NCI-H774 (cell line): ENCODE measurements at places on chromosomes 7 and 10.
A peak's percentile ranks its signal among the peaks of the same experiment; 100 is the strongest.

DNA sequence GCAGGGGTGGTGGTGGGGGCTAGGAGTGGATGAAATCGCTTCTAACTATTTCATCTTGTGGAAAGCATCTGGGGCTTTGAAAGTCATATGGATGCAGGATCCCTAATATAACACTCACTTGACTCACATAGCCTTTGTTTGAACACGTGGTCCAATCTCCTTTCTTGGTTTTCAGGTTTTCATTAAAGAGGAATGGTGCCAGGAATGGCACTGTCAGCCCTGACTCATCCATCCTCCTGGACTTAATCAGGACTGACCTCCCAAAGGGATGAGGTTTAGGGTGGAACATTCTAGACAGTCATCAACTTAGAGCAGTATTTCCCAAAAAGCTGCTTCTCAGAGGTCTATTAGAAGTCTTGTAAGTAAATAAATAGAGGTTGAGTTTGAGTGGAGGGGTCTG, 162.0 kb upstream of the PLXNA4 start:
- DNase-seq, result no peak

DNA sequence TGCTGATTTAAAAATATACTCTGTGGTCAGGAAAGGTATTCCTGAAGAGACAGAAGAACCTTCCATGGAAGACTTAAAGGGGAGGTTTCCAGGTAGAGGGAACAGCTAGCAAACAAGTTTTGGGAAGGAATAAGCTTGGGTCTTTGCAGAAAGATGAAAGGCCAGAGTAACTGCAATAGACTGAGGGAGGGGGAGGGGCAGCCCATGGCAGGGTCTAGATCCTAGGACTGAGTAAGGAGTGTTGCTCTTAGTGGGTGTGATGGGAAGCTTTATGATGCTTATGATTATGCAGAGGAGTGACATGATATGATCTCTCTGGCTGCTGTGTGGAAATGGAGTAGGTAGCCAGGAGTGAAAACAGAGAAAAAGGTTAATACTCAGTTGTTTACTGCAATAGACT, 90.0 kb upstream of the FEZF1 start:
- DNase-seq, result no peak

GRCh38 chr7:82469207-82469606, 25.6 kb upstream of the CACNA2D1 start:
- no peak for DNase-seq

DNA sequence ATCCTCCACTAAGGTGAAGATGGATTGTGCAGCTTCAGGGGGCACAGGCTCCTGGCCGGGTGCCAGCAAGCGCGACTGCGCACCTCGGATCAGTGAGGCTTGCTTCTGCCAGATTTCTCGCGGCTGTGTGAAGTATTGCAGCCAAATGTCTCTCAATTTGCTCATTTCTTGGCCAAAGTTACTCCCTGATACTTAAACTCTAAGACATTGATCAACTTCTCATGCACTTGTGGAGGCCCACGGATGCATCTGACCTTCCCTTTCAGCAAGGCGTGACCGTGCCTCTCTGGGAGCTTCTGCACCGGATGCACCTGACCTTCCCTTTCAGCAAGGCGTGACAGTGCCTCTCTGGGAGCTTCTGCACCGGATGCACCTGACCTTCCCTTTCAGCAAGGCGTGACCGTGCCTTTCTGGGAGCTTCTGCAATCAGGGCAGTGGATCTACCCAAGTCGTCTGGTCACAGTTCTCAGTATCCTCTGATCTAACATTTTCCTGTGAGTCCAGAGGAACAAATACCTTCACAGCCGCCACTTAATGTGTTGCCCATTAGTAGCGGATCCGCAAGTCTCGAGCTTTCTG, 248.3 kb downstream of the ADARB2 start:
- no peak for DNase-seq

DNA sequence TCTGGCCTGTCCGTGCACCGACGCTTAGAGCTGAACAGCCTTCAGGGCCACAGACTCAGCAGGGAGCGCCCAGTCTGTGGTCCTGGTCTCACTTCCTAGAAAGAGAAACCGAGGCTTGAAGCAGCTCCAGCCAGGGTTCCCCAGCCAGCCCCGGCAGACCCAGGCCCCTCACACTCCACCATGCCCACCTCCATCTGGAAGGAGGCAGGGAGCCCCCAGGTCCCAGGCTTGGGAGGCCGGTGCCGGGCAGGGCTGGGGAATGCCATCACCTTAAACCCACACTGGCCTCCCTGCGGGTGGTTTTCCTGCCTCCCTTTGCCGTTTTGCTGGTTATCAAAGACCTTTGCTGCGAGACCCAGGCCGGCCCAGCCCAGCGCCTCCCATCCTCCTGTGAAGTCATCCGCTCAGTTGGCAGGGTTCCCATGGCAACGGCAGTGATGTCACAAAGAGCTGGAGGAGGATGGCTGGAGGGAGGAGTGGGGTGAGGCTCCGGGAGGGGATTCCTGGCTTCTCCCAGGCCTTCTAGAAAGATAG, 24.0 kb downstream of the ELFN1 start:
- peak; percentile 9 for DNase-seq

DNA sequence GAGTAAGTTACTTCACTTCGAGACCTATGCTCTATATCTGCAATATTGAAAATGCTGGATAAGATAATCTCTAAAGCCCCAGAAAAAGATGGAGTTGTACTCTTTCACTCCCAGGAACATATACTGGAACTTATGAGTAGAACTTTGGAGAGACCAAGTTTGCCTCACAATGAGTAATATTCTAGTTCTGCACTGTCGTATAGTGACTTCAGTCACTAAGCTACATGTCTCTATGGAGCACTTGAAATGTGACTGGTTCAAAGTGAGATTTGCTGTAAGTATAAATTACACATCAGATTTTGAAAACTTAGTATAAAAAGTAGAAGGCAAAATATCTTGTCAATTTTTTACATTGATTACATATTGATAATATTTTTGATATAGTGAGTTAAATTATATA, 116.4 kb downstream of the PTEN start:
- DNase-seq, result no peak

GRCh38 chr10:35896001-35896400, 253.9 kb upstream of the FZD8 start:
- DNase-seq, result no peak

DNA sequence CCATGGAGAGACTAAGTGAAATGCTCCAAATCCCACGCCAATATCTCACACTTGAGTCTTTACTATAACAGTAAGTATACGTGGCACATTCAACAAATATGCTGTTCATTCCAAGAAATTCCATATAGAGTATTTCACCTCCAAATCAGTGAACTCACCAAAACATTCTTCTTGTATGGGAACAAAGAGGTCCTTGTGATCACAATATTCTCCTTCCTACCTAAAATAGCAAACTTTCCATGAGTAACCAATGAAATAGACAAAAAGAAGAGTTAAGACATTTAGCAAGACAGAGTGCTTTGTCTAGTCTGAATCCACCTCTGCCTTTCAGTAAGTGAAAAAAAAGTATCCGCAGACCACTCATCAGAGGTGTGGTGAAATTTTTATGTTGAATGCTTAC, 77.3 kb upstream of the NXPH1 start:
- DNase-seq, result no peak

DNA sequence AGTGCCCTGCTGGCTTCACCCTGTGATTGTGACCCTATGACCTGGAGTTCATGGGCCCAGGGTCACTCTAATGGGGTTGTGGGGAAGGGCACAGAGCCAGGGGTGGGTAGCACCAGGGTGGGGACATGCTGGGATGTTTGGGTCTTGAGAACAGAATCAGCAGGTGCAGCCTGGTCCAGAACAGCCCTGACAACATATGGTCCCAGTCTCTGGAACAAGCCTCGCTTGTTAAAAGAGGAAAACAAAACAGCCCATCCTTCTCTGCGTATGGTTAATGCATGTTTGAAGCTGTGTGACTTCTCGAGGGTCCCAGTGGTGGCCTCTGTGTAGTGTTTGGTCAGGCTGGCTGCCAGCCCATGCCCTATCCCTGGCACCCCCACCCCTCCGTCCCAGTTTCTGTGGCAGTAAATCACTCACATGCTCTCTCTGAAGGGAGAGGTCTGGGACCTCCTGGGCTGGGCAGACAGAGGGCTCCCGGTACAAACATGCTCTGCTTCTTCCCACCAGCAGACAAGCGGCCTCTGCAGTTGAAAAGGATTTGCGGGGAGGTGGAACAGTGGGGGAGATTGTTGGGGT, 79.4 kb downstream of the FAM241B start:
- no peak for DNase-seq

DNA sequence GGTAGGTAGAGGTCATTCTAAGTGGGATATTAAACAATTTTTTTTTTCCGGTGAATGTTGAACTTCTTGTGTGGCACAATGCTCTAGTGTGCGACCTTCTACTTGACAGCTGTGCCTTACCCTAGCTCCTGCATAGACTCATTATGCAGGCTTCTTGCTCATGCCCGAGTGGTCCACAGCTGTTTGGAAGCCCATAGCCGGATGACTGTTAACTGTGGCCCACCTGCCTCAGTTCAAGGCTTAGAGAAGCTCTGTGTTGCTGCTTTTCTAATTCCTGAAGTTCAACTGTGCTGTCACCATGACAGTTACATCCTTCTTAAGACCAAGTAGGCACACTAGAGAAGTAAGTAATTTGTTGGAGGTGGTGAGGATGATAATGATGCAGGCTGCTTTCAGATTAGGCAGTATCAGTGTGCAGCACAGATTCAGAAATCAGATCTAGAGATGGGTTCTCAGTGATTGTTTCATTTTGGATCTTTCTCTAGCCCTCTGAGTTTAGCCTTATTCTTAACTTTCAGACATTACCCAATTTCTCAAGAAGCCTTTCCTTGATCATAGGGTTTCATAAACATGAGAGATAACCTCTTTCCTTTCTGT, 278.4 kb downstream of the PHF14 start:
- no peak for DNase-seq

- DNase-seq, result no peak
Observed at GRCh38 chr7:5064391-5065106, 18.9 kb downstream of the RBAK start.

GRCh38 chr7:18353339-18353738, 142.2 kb upstream of the HDAC9 start:
- DNase-seq, result no peak

GRCh38 chr7:37109016-37109683, 339.5 kb downstream of the ELMO1 start:
- DNase-seq, result peak; percentile 42

- no peak for DNase-seq
Observed at GRCh38 chr10:112214298-112214926, 30.8 kb upstream of the GPAM start.

DNA sequence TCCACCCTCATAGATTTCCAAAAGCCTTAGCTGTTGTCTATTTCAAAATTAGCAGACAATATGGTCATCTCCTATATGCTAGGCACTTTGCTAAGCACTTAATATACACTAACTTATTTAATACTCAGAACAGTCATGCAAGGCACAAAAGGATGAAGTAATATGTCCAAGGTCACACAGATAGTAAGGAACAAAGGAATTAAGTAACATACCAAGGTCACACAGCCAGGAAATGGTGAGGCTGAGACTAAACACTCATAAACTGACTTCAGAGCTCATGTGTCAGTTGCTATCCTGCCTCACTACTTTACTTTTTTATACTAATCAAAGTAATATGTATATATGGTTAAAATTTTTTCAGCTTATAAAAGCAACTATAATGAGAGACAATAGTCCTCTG, 23.6 kb upstream of the HIBADH start:
- DNase-seq, result no peak

DNA sequence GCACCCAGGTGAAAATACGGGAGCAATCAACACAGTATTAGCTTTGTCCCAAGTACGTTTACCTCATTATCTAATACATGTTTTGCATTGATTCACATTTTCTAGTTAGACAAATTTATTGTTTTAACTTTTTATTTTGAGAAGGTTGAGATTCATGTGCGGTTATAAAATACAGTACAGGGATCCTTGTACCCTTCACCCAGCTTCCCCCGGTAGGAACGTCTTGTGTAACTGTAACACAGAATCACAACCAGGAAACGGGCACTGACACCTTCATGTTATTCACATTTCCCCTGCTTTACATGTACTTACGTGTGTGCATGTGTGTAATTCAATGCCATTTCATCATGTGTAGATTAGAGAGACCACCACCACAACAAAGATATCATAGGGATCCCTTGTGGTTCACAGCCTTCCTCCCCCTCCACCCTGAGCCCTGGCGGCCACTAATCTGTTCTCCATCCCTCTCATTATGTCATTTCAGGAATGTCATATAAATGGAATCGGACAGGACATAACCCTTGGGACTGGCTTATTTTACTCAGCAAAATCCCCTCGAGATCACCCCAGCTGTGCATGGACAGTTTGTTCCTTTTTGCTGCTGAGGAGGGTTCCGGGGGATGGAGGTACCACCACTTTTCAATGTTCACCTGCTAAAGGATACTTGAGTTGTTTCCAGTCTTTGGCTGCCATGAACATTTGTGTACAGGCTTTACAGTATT, 46.5 kb upstream of the C10orf71 start:
- no peak for DNase-seq

DNA sequence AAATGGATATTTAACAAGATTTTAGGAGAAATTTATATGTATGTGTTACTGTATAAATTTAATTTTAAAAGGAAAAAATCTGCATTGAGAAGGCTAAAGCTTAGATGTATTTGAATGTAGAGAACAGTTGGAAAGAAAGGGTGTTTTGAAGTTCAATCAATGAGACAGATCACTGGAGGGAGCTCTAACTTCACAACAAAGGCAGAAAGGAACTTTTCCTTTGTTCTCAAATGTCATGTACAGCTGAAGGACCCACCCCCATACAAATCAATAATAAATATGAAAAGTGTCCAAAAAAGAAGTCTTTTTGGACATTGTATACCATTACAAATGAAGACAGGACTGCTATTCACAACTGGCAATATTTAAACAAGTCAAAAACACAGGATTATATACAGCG, 403.4 kb downstream of the DNAJB9 start:
- DNase-seq, result no peak
